KBM-7 (cell line): ENCODE measurements at places on chromosomes 1 and 21.
A peak's percentile ranks its signal among the peaks of the same experiment; 100 is the strongest.

DNA sequence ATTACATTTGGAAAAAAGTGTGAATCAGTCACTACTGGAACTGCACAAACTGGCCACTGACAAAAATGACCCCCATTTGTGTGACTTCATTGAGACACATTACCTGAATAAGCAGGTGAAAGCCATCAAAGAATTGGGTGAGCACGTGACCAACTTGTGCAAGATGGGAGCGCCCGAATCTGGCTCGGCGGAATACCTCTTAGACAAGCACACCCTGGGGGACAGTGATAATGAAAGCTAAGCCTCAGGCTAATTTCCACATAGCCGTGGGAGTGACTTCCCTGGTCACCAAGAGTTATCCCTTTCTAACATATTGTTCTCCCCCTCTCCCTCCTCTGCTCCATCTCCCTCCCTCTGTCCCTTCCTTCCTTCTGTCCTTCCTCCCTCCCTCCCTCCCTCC, 47.7 kb upstream of the RHOU start:
- DNase-seq = no peak

- DNase-seq = no peak
These were observed 44.9 kb downstream of the GADD45A start for GRCh38 chr1:67729872-67730271.

- DNase-seq = no peak
These were observed 7.3 kb downstream of the TNNI1 start for GRCh38 chr1:201414051-201414738.

- DNase-seq = no peak
These were observed 308.1 kb upstream of the ADGRL2 start for GRCh38 chr1:81492628-81493027.

DNA sequence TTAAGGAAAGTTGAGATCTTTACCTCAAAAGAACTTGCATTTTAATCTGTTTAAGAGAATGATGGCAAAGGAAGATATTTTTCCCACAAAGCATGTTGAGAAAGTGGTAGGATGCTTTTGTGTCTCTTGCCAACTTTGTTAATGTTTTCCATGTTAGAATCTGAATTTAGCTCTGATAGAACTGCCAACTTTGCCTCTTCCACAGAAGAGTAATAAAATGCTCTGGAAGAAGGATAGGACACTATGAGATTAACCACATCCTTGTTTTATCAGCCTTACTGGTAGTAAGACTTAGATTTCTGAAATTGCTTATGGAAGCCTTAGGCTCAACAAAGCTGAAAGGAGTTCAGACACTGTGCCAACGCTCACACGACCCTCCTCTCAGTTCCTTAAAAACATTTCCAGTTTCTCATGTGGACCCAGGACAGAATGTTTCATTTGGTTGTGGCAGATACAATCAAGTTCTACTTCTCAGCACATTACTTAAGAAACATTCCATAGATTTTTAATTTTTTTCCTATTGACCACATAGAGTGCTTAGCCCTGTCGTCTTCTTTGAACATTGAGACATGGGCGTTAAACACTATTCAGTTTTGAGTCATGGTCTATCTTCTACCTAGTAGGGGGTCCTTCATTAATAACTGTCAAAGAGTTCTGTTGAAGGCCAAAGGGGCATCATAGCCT, 59.0 kb downstream of the MTR start:
- DNase-seq = no peak

DNA sequence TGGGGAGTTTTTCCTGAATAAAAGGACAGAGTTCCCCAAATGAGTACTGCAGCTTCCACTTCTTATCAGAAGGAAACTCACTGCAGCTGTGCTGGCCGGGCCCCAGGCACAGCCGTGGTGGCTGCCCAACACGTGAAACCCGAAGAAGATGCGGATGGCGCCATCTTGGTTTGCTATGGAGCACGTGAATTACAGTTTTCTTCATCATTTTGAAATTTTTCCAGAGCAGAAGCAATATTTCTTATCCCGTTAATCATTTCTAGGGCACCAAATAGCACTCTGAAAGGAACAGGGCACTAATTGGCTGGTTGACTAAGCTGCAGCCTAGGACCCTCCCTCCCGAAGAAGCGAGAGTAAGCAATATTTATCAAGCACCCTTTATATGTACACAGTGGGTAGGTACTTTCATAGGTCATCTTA, 63.2 kb upstream of the EPS8L3 start:
- DNase-seq = no peak

DNA sequence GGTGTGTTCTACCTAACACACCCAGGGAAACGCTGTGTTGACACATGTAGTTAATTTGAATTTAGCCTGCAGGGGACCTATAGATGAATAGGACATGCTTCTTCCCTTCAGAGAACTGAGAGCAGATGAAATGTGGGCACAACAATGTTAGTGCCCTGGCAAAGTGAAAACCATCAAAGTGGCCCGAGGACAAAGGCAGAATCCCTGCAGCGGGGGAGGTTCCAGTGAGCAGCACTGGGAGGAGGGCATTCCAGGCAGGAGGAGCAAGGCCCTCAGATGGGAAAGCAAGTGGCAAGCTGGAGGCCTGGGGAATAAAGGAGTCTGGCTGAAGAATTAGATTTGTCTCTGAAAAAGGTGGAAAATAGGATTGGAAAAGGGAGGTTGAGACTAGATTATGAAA, 37.2 kb downstream of the C1orf94 start:
- DNase-seq = no peak

DNA sequence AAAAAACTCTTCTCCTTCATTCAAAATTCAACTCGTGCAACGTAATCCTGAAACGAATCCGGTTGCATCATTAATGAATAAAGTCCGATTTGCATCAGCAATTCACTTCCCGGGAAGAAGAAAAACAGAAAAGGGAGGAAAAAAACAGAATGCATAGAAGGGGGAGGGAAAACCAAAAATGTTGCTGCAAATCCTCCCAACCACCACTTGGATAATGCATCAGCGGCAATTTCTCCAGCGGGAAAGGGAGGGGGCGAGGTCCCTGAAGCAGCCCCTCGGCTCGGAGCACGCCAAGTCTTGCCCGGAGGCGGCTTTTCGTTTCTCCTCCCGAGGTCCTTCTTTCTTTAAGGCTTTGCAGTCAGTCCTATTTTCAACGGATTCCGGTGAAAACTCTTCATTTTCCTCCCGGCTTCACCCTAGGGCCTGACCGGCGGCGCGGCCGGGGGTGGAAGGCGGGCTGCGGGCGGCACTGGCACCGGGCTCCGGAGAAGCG, 723 bp downstream of the CDC42BPA start:
- peak; percentile 71 for DNase-seq

- no peak for DNase-seq
These were observed 480.6 kb downstream of the SETD4 start for GRCh38 chr21:35579520-35580293.

- peak; percentile 24 for DNase-seq
These were observed 10.4 kb upstream of the TLR5 start for GRCh38 chr1:223153177-223154119.

DNA sequence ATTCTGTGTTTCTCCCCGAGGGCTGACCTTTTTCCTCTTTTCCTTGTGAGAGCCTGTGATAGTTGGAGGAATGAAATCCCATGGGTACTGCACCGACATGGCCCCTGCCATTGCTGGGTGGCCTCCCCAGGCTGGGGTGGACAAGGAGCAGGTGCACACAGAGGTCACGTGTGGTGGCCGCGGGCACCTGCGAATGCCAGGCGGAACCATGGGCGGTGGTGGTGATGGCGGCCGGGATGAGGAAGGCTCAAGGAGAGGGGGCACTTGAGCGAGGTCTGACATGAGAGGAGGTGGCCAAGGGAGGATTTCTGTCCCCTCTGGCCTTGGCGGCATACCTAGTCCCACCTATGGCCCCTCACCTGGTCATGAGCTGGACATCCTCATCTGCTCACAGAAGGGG, 69.6 kb downstream of the AJAP1 start:
- DNase-seq = no peak

GRCh38 chr1:200731654-200732332, 6.9 kb upstream of the CAMSAP2 start:
- no peak for DNase-seq

- no peak for DNase-seq
These were observed 18.8 kb upstream of the SUCO start for GRCh38 chr1:172514108-172514507.

- DNase-seq = peak; percentile 28
These were observed 2.2 kb upstream of the PRDM2 start for GRCh38 chr1:13697738-13698137.

DNA sequence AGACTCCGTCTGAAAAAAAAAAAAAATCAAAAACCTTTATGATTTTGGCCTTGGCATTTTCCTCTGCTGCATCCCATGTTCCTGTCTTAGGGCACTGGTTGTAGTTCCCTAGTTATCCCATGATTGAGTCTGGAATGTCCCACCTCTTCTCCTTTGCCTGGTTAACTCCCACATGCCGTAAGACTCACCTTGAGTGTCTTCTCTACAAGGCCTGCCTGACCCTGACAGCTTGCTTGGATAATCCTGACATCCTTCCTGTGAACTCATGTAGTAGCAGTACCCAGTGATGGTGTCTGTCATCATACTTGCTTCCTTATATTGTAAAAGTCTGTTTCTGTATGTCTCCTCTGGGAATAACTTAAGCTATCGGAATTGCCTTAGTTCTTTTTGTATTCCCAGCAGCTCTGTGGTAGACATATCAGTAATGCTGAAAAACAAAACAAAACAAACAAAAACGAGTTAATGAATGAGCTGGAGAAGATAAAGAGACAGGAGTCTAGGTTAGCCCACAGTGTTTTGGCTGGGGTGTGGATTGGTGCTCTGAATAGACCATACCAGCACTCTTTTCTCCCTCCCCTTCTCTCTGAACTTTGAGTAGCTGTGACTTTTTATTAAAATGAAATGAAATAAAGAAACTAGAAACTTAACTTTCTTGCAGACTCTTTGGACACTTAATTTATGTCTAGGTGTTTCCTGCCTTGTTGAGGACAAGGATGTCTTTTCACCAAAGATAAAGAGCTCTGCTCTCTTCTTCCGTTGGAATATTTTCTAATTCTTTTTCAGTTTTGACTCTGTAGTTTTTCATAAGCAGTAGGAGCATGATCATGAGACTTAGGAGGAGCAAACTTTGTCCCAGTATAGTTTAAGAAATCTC, 15.1 kb downstream of the NEK7 start:
- no peak for DNase-seq

DNA sequence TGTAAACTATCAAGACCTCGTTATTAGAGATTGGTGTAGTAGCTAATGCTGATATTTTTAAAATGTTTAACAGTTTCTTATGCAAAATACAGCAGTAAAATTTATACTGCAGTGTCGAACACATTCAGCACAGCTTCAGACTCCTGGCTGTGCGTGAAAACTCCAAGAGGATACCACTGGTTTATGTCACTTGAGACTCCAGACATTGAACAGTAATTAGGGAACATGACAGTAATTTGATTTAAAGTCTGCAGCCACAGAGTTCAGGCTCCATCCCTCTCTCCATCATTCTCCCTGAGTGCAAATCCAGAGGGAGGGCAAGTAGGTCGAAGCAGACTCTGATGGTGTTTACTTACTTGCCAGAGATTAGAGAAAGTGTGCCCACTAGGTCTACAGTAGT, 94.2 kb downstream of the AK5 start:
- DNase-seq = no peak

- no peak for DNase-seq
These were observed 1203.9 kb downstream of the AMY1C start for GRCh38 chr1:104953555-104953954.

DNA sequence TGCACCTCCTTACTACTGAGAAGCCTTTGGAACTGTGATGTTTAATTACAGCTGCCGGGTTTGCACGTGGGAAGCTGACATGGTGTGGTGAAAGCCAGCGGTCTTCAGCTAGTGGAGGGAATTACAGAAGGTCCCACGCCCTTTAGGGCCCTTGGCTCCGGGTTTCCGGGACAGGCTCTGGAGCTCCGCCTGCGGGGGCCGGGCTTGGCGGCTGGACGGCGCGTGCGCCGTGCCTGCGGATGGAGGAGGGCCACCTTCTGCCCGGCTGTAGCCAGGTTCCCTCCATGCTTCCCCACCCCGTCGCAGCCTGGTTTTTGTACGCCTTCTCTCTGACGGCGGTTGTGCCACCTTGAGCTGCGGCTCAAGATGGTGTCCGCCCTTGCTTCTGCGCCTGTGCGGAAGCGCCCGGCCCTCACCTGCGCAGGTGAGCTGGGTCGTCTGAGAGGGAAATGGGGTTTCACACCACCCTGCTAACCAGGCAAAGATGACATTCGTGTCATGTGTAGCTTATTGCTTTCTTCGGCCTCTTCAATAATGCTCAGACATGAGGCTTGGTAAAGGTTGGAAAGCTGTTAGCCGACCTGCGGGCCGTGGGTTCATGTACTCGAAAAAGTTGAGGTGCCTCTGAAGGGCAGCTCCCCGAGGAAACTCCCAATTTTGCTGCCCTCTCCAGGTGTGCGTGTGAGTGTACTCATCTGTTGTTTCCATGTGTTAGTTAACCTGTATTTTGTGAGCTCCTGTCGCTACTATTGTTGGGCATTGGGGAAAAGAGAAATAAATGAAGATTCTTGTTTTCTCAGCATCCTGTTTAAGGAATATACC, 36.6 kb upstream of the OPRD1 start:
- no peak for DNase-seq

- no peak for DNase-seq
These were observed 18.1 kb downstream of the KNCN start for GRCh38 chr1:46533179-46533864.

- DNase-seq = no peak
These were observed 75.1 kb upstream of the GRIK1 start for GRCh38 chr21:30014886-30015285.

DNA sequence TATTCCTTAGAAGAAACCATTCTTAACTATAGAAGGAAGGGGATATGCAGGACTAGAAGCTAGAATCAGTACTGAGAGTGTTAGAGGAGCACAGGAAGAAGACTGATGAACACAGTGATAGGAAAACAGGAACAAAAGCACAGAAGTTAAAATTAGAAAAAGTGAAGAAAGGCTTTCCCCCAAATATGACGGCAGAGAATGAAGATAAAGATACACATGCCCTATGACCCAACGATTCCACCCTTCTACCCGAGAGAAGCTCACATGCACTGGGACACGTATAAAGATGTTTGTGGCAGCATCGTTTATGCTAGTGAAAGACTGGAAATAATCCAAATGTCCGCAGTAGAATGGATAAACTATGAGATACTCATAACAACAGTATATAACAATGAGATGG, 74.2 kb downstream of the DTL start:
- DNase-seq = peak; percentile 70

GRCh38 chr1:151175863-151176262, at the start of gene TMOD4:
Gene TMOD4, minus strand, starts transcription at chr1:151175981. Its CDS starts 1,106 bp downstream, at chr1:151174875.
- DNase-seq = peak; percentile 50

- DNase-seq = no peak
These were observed 337.8 kb downstream of the HLX start for GRCh38 chr1:221217029-221217428.

DNA sequence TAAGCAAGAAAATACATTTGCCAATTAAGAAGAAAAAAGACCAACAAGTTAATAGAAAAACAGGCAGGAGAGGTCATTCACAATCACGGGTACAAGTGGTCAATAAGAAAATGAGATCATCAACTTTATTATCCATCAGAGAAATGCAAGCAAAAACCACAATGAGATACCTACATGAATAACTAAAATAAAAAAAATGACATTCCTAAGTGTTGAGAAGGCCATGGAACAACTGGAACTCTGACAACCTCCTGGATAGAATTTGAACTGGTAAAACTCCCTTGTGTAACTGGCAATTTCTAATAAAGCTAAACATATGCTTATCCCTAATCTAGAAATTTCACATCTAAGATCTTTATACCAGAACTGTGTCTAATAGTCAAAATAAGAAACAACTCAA, 135.4 kb upstream of the BACE2 start:
- DNase-seq = no peak

- no peak for DNase-seq
These were observed 75.7 kb upstream of the C1orf87 start for GRCh38 chr1:60149251-60149650.
